ENCODE measurements at places on chromosomes 7 and 10.

DNA sequence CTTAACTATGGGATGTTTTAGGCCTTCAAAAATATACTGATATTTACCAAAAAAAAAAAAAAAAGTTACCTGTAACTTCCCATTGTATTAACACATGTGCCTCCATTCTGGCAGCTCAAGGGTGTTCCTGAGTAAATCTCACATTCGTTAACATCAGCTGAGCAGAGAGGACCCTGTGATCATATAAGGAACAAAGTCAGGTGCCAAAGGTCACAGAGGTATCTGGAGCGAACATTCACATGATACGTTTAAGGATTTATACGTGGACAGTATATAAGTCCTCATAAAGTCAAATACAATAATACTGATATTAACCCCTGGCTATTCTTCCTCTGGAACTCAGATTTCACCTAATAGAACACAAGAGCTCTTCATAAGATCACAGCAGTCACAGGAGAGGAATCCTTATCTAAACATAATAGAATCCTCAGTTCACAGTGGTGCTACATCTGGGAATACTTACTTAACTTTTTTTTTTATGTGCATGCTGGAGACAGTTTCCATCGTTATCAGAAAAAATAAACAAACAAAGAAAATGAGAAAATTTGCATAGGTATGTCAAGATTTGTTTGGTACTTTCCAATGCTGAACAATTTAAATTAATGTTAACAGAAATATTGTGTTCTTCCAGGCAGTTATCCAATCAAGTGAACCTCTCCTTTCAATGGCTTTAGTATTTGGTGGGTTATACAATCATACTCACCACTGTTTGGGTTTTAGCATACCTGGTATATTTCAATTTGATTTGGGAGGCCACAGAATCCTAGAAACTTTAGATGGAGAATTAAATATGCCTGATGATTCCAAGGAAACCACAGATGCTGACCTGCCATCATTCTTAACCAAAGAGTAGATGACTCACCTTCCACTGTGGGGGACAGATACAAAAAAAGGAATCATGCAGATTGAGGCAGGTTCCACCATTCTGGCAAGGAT is 6.6 kb downstream of the CUBN start:
- no peak for DNase-seq

DNA sequence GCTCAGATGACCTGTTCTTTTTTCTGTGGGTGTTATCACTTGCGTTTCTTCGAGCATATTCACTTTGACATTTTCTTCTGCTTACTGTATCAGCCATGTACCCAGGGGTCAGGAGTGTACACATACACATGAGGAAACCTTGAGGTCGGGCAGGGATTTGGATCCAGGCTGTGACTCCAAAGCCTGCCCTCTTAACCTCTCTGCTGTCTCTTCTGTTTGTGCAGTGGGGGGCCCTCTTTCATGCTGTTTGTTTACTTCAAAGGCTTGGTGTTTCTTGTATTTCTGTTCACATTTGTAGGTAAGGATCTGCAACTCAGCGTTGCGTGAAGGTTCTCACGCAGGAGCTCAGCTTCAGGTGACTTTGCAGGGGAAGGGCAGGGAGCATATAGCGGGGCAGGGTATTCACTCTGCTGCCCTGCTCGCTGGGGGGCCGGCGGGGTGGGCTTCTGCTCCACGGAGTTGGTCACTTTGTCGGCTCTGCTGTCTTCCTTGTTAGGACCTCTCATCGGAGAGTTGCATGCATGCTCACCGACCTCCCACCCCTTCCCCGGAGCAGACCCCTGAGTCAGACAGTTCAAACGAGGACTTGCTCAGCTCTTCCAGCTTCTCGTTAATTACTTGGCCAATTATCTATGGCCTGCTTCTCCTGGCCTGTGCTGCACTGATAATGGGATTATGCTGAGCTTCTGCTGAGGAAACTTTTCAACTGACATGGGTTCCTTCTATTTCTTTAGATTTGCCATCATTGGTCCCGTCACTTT is 77.5 kb downstream of the SDK1 start:
- DNase-seq, result no peak

GRCh38 chr7:101870361-101871062 is 53.1 kb downstream of the CUX1 start:
- DNase-seq, result no peak

DNA sequence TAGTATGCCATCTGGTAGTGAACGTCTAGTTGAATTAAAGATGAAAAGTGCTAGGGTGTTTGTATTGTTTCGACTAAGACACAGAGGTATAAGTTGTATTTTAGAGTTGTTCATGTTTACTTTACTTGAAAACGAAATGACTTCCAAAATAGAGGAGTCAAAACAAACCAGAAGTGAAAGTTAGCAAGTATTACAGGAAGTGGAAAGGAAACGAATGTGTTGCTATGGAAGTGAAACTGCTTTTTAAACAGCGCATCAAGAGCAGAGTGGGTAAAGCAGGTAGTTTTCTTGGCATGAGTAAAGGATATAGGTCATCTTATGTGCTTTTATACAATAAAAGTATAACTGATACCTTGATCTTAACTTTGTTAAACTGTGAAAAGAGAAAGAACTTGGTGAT is 20.0 kb upstream of the GALNTL5 start:
- no peak for DNase-seq

GRCh38 chr10:474946-475345 is 214.5 kb downstream of the DIP2C start:
- no peak for DNase-seq

GRCh38 chr7:100626530-100627237 is 14.3 kb downstream of the MOSPD3 start:
- peak; percentile 88 for DNase-seq

GRCh38 chr10:29859521-29860130 is 199.8 kb downstream of the JCAD start:
- no peak for DNase-seq

DNA sequence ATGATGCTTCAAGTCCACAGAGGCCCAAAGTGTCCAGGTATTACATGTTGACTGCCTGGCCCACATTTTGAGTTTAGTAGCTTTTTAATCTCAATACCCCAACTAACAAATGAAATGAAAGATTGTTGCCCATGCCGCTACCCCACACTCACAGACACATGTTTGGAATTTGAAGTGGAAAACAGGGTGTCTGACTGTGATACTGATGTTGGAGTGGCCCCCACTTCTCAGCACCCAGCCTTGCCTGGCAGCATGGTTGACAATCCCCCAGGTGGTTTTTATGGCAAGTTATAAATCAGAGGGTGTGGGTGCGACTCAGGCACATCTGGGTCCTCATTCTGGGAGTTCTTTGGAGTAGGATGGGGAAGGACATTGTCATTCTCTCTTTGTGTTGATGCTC is 314.7 kb upstream of the ZNF32 start:
- DNase-seq, result no peak

GRCh38 chr7:65268782-65269149 is 104.9 kb upstream of the ZNF92 start:
- no peak for DNase-seq

- no peak for DNase-seq
Observed at GRCh38 chr7:130821864-130822263, 87.9 kb upstream of the KLF14 start.

DNA sequence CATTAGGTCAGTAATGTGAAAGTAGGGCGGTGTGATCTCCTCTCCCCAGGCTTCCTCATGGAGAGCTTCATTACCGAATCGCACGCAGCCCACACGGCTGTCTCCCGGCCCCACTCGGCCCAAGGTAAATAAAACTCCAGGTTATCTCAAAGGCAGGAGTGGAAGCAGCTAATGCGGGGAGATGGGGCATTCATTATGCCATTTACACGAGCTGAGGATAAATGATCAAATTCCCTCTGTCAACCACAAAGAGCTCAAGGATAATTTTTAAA is 93.5 kb downstream of the ADARB2 start:
- no peak for DNase-seq
